ENCODE measurements at places on chromosomes 2 and 18.

- no peak for DNase-seq
Measured at GRCh38 chr2:217370391-217370790, 510.5 kb upstream of the TNP1 start.

- no peak for DNase-seq
Measured at GRCh38 chr2:85733121-85733960, 20.4 kb upstream of the ATOH8 start.

- no peak for DNase-seq
Measured at GRCh38 chr18:51617167-51617566, 419.7 kb upstream of the MEX3C start.

DNA sequence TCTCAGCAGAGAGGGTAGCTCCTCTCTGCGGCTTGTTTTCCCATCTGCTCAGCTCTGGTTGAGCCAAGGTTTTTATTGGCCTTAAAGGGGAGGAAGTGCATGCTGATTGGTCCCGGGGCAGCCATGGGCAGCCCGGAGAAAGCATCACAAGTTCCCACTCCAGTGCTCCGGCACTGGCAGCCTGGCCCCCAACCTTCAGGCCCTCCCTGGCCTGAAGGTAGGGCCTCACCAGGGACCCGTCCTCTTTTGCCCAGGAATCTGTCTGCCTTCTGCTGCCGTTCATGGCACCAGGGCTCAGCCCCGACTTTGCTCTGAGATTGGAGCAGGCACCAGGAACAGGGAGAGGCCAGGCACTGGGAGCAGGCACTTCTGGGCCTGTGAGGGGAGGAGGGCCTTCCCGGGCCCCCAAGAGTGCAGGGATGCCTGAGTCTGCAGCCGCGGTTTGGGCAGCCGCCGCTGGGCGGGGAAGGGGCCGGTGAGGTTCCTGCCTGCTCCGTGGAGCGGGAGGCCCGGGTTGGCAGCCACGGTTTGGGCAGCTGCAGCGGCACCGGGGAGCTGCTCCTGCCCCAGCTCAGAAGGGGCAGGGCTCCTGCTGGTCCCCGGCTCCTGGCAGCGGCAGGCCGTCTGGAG, 17.5 kb upstream of the ILKAP start:
- DNase-seq, result no peak

DNA sequence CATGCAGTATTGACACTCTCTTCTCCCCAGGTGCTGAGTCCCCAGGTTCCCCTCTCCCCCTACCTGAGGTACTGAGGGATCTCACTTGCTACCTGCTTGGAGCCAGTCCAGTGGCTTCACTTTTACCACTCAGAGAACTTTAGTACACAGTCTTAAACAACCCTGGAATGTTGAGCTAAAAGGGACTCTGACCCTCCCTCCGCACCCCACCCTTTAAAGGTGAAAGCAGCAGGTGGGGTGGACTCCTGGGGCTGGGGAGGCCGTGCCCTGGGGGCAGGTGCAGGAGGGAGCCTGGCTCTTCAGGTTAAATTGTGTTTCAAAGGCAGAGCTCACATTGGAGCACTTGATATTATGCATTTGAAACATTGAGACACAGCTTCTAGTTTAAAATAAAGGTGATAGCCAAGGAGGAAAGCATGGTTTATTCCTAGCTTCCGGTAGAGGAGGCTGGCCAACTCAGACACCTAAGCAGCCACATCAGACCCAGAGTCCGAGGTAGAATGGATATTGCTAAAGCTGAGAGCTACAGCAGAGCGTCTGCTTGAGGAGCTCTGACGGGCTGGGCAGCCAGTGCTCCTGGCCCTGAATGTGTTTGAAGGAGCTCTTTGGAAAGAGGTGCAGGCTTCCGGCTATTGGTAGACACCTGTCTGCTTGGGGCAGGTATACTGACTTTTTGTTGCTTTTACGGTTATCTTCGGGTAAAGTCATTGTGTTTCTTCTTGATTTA, 196.4 kb downstream of the AGAP1 start:
- no peak for DNase-seq

- no peak for DNase-seq
Measured at GRCh38 chr2:223700221-223700620, 98.1 kb upstream of the SCG2 start.

GRCh38 chr2:151363709-151364108, 6.3 kb downstream of the TNFAIP6 start:
- DNase-seq, result no peak

GRCh38 chr2:219314804-219315468, 5.7 kb upstream of the PTPRN start:
- DNase-seq, result no peak

- DNase-seq, result peak; percentile 13
Measured at GRCh38 chr2:65435625-65436168, 3.3 kb upstream of the SPRED2 start.

DNA sequence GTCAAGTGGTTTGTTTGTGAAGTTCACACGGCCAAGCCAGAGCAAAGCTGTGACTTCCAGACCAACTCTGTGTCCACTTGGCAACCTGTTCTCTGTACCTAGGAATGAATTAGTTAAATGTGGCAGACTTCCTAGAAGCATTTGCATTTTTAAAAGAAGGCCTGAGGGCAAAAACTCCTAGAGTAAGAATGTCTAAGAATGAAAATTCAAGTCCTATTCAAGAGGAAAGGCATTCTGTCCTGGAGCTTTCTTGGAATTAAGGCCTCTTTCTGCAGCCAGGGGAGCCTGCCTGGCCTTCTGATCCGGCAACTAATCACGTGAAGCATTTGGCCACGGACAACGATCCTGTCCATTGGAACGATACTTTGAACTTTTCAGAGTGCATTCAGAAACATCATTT, 155.0 kb downstream of the SETBP1 start:
- DNase-seq, result no peak

GRCh38 chr2:191263050-191263449, 17.8 kb downstream of the MYO1B start:
- no peak for DNase-seq

DNA sequence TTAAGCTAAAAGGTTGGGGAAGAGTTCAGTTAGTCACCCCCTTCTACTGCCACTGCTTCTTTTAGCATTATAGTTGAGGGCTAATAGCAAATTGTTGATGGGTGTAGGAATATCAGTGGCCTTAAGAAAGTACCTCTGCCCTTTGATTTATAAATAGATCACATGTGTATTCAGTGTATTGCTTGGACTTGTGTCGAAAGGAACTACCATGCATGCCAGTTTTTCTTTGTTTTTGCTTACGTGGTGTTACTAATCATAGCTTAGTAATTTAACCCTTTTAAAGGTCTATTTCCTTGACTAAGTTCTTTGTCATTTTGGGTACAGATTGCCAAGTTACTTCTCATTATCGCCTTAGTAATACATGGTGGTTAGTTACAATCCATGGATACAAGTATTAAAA, 85.6 kb downstream of the MIB1 start:
- DNase-seq, result no peak

GRCh38 chr2:3073704-3074103, 303.9 kb downstream of the EIPR1 start:
- DNase-seq, result no peak

DNA sequence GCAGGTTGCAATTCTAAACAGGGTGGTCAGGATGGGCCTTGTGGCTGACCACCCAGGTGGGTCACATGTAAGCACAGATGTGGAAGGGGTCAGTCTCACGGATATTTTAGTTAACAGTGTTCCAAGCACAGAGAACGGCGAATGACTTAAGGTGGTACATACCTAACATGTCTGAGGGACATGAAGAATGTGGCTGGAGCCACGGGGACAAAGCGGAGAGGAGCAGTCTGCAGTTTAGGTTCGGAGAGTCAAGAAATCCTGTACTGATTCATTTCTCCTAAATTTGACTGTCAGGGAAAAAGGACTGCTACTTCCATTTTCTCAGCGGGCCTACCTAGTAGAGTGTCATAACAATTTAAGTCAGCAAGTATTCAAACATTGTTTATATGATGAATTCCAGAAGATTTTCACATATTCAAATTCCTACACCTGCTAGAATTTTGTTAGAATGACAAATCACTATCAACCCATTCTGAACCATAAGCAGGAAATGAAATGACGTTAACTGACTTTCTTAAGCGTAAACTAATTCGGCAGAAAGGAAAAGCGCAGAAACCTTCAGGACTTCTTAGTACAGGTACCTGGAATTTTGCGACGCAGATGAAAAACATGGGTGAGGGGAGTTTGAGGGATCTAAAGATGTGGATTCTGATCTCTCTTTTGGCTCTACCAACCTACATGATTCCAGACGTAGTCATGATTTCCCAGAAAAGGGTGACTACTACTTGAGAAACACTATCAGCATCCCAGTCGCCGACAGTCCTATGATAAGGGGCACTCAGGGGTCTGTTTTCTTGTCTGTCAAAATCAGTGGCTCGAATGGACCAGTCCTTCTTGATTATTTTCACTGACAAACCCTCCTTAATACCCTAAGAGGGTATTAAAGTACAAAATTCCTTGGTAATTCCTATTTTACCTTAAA, 41.3 kb downstream of the PTPN2 start:
- no peak for DNase-seq

DNA sequence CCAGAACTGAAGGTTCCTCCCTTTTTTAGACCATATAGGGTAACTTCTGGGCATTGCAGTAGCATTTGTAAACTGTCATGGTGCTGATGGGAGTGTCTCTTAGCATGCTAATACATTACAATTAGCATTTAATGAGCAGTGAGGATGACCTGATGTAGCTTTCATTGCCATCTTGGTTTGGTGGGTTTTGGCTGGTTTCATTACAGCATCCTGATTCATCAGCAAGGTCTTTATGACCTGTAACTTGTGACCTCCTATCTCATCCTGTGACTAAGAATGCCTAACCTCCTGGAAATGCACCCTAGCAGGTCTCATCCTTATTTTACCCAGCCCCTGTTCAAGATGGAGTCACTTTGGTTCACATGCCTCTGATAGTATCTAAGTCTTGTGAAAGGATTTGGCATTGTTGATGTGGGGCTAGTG, 159.0 kb downstream of the TMX3 start:
- no peak for DNase-seq

Measured in stimulated activated CD4-positive, alpha-beta T cell treated with anti-CD3 and anti-CD28 coated beads, TNF-alpha, amount 100 ng/mL, for 24 hours (primary cell).